Osteoblast (primary cell): ENCODE measurements at places on chromosomes 11 and 22. TPM values are rescaled to one million over a fixed set of nuclear protein-coding genes. Genes with fewer than 3 reads are reported as not detected.

Gene KDM4E
- total RNA-seq: not detected in 2 replicates

Gene PDGFD
- total RNA-seq: 4.7 and 15.6 TPM in 2 replicates

Gene ELMOD1
- under 0.01 TPM in 2 replicates for total RNA-seq

Gene TALDO1
- total RNA-seq: 204 TPM in 2 replicates

Gene MMP20
- total RNA-seq: not detected in 2 replicates

Gene CD81
- total RNA-seq: 184 and 195 TPM in 2 replicates

Gene SPCS2
- 10.9 and 43.9 TPM in 2 replicates for total RNA-seq

Gene FGF3
- not detected in 2 replicates for total RNA-seq

Gene SYNGR1
- 2.1 and 3.6 TPM in 2 replicates for total RNA-seq

Gene RBMXL2
- total RNA-seq: not detected in 2 replicates

Gene OR52A1
- total RNA-seq: not detected in 2 replicates

Gene SOX10
- total RNA-seq: not detected in 2 replicates

Gene OR8G1
- total RNA-seq: not detected in 2 replicates

Gene STK33
- 0.72 and 1.2 TPM in 2 replicates for total RNA-seq

Gene SHISAL1
- total RNA-seq: 52.5 and 57.2 TPM in 2 replicates

Gene KIRREL3
- 3.6 and 4.4 TPM in 2 replicates for total RNA-seq

Gene NXPE1
- not detected in 2 replicates for total RNA-seq

Gene APOA5
- total RNA-seq: under 0.01 TPM in 1 of 2 replicates, not detected in the other

Gene AMOTL1
- 53.6 and 54.2 TPM in 2 replicates for total RNA-seq

Gene CDON
- 12.3 and 15.3 TPM in 2 replicates for total RNA-seq

Gene UBQLNL
- total RNA-seq: 0.29 and 0.36 TPM in 2 replicates

Gene MS4A12
- not detected in 2 replicates for total RNA-seq

Gene ANO9
- under 0.01 TPM in 1 of 2 replicates, not detected in the other for total RNA-seq

Gene SCUBE2
- 1.8 and 2.7 TPM in 2 replicates for total RNA-seq

Gene OR2AT4
- total RNA-seq: not detected in 2 replicates

Gene GLB1L2
- total RNA-seq: 0.29 and 0.36 TPM in 2 replicates

Gene OR51I1
- under 0.01 TPM in 1 of 2 replicates, not detected in the other for total RNA-seq
